Femur (tissue), 1 donor: ENCODE measurements at places on chromosomes 7 and 10.

- no peak for DNase-seq
These were observed 31.6 kb downstream of the CHAT start for GRCh38 chr10:49645417-49645816.

GRCh38 chr7:143392875-143393266 is 11.7 kb downstream of the ZYX start:
- DNase-seq: no peak

GRCh38 chr10:78528749-78529204 is 495.1 kb downstream of the RPS24 start:
- peak; percentile 8 for DNase-seq

- DNase-seq: peak; percentile 87
These were observed 59.2 kb upstream of the MYL10 start for GRCh38 chr7:101688183-101688831.

- no peak for DNase-seq
These were observed 98.2 kb downstream of the KIAA1217 start for GRCh38 chr10:24307116-24307515.

GRCh38 chr7:169276-170172 is 22.8 kb upstream of the FAM20C start:
- no peak for DNase-seq

DNA sequence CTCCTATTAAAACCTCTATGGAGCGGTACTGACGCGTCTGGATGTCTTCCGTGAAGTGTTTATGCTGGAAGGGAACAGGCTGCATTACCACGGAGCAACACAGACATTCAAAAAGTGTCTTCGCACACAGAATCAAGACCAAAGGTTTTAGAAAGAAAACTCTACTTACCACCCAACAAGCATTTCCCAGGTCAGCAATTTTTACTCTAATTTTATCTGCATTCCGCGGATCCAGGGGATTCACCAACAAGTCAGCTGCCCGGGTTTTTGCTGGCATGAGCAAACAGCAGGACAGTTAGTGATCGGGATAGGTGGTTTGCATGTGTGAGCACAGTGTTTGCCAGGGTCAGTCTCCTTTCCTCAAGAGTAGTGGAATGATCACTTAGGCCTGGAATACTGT is 118.8 kb downstream of the KMT2E start:
- DNase-seq: no peak

- no peak for DNase-seq
These were observed 27.1 kb downstream of the UNCX start for GRCh38 chr7:1259621-1260243.

DNA sequence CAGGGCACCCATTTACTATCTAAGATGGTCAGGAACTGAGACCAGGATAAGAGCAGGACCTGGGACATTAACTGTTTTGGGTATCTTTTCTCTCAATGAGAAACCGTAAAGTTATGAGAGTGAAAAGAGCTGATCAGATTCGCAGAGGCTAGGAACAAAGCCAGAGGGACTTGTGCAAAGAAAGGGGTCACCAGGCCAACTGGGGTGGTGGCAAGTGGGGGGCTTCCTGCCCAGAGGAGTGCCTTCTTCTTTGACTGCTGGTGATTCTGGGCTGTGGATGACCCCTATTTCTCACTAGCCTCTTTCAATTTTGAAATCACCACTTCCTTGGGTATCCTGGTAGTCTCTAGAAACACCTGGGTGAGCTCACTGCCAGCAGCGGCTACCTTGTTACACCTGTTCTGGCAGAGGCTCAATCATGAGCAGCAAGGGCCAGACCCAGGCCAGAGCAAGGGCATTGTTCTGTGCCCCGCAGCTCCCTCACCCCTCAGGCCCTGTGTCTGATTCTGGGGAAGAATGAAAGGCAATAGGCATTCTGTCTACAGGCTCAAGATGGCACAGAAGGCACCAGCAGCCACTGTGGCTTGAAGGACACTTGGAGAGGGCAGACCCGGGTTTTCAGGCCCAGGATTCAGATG is 999 bp downstream of the SFTPD start:
- DNase-seq: peak; percentile 13

DNA sequence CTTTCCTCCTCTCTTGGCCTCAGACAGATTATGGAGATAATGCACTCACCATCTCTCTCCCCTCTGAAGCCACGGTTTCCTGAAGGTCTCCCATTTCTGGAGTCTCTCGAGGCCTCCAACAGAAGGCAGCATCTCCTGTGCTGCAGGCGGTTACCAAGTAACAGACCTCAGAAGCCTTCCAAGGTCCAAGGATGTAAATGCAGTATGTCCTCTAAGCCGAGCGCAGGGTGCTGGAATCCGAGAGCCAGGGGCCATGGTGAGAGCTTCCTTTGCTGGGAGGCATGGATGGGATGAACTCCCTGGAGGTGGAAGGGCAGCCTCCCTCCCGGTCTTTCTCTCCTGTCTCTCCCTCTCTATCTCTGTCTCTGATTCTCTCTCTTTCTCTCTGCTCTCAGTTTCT is 79.8 kb downstream of the ADARB2 start:
- DNase-seq: no peak

DNA sequence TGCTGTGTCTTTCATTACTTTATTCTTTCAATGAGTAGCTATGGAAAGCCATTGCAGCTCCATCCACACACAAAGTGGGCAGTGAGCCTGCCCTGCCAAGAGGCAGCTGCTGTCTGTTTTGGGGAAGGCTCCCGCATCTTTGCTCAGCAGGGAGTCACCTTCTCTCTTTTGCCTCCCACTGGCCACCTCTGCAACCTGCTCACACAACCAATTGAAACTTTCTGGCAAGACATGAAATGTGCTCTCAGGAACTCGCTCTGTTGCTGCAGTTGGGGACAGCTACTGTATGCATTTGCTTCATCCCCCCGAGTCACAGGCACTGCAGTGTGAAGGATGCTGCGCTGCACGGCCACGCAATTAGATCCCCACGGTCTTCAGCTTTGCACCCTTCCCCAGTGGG is 244.8 kb upstream of the NFE2L3 start:
- DNase-seq: no peak

GRCh38 chr10:11598712-11599397 is 12.6 kb downstream of the USP6NL start:
- DNase-seq: no peak

- DNase-seq: no peak
These were observed 225.8 kb upstream of the KLF14 start for GRCh38 chr7:130959743-130960207.

DNA sequence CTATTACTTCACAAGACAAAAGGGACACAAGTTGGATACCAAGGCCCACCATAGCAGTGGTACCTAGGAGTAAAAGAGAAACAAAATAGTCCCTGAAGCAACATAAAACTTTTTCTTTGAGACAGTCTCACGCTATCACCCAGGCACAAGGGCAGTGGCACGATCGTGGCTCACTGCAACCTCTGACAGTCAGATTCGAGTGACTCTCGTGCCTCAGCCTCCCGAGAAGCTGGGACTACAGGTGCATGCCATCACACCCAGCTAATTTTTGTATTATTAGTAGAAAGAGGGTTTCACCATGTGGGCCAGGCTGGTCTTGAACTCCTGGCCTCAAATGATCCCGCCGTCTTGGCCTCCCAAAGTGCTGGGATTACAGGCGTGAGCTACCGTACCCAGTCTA is 59.0 kb upstream of the KCNMA1 start:
- DNase-seq: no peak

DNA sequence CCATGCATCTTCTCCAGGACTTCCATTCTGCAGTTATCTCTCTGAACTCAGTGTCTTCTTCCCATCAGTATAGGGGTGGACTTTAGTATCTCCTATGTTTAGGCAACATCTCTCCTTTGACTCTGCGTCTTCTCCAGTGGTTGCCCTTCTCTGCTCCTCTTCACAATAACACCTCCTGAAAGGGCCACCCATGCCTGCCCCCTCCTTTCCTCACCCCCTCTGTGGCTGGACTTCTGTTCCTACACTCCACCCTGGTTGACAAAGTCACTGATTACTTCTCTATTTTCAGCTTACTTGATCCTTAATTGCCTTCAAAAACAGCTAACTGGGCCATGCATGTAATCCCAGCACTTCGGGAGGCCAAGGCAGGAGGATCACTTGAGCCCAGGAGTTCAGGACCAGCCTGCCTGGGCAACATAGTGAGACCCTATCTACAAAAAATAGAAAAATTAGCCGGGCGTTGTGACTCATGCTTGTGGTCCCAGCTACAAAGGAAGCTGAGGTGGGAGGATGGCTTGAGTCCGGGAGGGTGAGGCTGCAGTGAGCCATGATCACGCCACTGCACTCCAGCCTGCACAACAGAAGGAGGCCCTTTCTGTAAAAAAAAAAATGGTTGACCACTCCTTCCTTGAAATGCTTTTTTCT is 13.7 kb downstream of the SRGN start:
- no peak for DNase-seq

GRCh38 chr7:82194016-82194643 is 249.4 kb downstream of the CACNA2D1 start:
- DNase-seq: no peak

DNA sequence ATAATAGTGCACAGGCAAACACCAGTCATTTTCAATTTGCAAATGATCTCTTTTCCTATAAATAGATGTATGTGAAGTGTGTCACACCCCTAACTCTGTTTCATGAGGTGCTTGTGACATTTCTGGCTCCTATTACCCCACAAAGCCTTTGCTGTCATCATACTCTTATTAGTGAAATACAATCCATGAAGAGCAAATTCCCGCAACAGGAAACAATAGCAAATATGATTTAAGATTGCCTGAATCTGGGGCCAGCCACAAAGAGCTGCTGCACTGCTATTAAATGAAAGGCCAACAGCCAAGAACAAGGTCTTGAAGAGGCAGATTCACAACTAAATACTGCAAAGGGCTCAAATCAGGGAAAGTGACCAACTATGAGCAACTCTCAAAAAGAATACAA is 96.3 kb upstream of the CAV2 start:
- DNase-seq: no peak

DNA sequence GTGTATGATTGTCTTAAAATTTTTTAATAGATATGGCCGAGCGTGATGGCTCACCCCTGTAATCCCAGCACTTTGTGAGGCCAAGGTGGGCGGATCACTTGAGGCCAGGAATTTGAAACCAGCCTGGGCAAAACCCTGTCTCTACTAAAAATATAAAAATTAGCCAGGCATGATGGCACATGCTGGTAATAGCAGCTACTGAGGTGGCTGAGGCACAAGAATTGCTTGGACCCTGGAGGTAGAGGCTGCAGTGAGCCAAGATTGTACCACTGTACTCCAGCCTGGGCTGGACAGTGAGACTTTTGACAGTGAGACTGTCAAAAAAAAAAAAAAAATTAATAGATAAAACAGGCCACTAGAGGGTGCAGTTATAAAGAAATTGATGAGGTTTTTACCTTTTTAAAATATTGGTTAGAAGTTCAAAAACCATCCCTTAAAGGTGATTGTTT is 20.5 kb downstream of the NOM1 start:
- no peak for DNase-seq

- peak; percentile 23 for DNase-seq
These were observed 24.3 kb downstream of the CTTNBP2 start for GRCh38 chr7:117848941-117849340.

DNA sequence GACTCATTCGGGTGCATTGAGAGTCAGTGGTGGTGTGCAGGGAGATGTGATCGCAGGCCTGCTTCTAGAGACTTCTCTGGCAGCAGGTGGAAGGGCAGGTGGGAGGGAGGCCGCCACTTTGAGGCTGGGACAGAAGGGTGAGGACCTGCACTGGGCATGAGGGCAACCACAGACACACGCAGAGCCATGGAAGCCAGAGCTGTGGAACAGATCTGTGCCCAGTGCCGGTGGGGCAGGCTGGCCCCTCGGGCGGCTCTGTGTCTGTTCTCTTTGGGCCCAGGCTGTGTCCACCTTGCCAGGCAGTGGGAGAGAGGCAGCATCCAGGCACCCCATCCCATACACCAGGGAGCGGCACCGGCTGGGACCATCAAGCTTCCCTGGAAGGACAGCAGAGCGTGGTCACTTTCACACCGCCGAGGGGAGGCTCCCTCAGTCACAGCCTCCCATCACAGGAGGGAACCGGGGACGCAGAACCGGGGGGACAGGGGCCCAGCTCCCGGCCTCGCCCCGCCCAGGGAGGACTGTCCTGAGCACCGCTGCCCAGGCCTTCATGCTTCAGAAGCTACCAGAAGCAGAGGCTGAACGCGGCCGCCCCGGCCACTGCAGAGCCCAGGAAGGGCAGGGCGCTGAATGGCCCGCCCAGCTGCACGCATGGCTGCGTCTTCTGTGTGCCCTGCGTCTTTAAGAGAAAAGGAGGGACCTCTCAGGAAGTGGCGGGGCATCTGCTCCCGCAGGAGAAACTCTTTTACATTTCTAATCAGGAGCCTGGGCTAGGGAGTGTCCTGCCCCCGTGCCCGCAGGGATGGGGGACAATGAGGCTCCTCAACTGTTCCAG is 32.1 kb downstream of the EN2 start:
- DNase-seq: no peak

GRCh38 chr10:6146013-6146785 is 56.5 kb upstream of the PFKFB3 start:
- DNase-seq: no peak

- DNase-seq: no peak
These were observed 240.0 kb upstream of the PPP1R3A start for GRCh38 chr7:114158854-114159253.

DNA sequence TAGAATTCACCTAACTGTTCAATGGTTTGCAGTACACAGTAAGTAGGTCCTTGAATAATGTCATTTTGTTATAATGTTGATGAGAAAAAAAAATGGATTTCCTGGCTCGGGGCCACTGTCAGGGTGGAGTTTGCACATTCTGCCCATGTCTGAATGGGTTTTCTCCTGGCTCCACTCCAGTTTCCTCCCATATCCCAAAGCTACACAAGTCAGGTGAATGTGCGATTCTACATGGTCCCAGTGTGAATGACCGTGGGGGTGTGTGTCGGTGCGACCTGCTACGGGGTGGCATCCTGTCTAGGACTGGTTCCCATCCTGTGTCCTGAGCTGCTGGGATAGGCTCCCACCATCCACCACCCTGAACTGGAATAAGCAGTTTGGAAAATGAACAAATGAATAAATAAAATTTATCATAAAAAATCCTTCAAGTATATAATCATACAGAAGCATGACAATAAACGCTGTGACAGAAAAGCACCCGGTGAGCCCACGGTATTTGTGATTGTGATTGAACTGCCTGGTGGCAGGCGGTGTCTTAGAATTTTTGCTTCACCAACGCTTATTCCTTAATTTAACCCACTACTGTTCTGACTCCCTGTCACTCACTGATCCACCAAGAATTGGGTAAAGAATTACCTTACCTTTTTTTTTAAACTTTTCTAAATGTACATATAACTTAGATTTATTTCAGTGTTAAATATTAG is 114.1 kb downstream of the ICA1 start:
- DNase-seq: no peak

GRCh38 chr7:2566890-2567678 is 8.3 kb downstream of the IQCE start:
- DNase-seq: peak; percentile 52

DNA sequence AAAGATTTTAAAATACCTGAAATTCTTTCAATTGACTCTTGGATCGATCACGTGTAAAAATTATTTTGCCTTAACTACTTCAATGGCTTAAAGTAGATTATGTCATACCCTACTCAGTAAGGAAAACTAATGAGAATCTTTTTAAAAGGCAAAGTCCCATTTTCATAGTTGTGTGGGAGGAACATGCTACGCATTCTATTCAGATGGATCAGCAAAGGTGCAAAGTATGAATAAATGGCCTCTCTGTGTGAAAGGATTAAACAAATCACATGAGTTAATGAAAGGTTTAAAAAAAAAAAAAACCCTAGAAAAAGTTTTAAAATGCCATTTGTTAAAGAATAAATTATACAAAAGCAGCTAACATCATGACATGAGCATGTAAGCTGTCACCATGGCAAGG is 77.1 kb downstream of the ENO4 start:
- no peak for DNase-seq
